RPMI7951 (cell line): ENCODE measurements at places on chromosomes 2 and 18. TPM values are rescaled to one million over a fixed set of nuclear protein-coding genes. Genes with fewer than 3 reads are reported as not detected.

PARD6G gene
- 0.24 and 0.68 TPM in 2 replicates for total RNA-seq

DQX1 gene
- total RNA-seq: 0.20 and 0.36 TPM in 2 replicates

OSGEPL1 gene
- total RNA-seq: 19.7 and 27.6 TPM in 2 replicates

LRRC30 gene
- total RNA-seq: not detected in 2 replicates
